ENCODE measurements at places on chromosomes 11 and 22.

DNA sequence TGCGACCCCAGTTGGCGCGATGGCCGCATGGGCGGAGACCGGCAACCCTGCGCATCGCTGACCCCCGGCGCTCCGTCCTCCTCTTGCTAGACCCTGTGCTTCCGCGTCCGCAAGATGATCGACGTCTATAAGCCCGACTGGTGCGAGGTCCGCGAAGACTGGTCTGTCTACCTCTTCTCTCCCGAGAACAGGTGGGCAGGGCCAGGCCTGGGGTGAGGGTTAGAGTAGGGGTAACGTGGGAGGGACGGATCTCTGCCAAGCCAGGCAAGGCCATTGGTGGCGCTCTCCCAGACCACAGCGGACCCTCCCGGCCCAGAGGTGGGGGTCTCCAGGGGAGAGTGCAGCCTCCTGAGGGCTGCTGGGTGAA lies 92.1 kb downstream of the CACNA1I start:
- DNase-seq = no peak

DNA sequence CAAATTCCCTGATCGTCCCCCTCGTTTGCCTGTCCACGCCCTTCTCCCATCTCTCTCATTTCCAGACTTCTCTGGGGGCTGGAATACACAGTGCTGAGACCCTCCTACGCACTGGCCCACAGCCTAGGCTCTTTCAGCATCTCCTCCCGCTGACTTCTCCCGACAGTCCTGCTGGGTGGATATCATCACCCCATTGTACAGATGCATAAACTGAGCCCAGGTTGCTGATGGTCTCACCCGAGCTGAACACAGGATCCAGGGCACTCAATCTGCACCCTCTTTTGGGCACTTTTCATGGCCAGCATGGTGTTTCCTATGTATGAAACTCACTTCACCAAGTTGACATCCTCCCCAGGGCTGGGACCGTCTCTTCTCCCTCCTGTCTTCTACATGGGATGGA lies 31.7 kb upstream of the PICK1 start:
- DNase-seq = no peak

DNA sequence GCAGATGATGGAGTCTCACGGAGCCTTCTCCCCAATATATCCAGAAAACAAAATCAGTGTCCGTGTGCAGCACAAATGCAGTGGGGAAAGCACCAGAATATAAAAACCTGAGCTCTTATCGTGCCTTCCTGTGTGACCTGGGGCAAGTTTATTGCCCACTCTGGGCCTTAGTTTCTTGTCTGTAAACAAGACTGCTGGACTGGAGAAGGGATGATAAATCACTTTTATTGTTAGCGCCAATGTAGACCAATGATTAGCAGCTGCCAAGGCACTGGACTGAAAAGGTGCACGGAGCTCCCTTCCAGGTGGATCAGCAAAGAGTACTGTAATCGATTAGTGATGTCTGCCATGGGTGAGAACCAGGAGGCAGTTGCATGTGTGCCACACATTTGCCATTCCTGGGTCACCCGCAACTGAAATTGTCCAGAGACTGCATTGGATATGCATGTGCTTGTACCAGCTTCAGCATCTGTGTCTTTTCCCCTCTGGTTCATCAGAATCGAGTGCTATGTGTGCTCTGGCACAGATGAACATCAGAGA lies 89.2 kb downstream of the TSPAN18 start:
- no peak for DNase-seq

GRCh38 chr11:75371949-75372876 lies 20.8 kb upstream of the ARRB1 start:
- no peak for DNase-seq

DNA sequence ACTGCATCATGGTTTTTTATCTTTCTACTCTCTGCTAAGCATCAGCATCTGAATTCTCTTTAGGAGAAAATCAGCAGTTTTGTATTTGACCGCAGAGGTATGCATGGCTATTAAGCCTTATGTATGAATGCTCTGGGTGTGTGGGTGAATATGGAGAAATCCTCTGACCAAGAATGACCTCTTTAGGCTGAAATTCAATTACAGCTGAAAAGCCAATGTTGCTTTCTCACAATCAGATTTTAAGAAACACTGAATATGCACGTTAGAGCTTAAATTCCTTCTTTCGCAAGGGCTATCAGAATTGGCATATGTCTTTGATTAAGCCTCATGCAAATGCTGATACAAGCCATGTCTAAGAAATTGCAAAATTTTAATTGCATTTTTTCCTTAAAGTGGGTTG lies 43.2 kb downstream of the ARHGAP42 start:
- DNase-seq = no peak

GRCh38 chr11:41954034-41954433 lies 494.6 kb upstream of the LRRC4C start:
- DNase-seq = no peak

DNA sequence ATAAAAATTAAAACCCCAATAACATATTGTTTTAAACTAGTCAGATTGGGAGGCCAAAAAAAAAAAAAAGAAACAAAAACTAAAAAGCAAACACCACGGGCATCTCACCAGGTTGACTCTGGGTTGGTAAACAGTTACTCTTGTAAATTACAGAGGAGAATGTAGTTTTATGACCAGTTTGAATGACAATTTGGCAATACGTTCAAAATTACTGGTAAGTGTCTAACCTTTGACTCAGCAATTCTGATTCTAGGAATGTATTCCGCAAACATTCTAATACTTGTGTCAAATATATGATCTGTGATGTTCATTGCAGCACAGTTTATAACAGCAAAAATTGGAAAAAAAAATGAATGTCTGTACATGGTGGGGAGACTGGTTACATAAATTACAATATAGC lies 1376.0 kb downstream of the TBC1D22A start:
- DNase-seq = no peak

- no peak for DNase-seq
Measured at GRCh38 chr22:42895541-42895981, 38.5 kb upstream of the ARFGAP3 start.

GRCh38 chr11:44363116-44363515 lies 53.2 kb upstream of the ALX4 start:
- no peak for DNase-seq

DNA sequence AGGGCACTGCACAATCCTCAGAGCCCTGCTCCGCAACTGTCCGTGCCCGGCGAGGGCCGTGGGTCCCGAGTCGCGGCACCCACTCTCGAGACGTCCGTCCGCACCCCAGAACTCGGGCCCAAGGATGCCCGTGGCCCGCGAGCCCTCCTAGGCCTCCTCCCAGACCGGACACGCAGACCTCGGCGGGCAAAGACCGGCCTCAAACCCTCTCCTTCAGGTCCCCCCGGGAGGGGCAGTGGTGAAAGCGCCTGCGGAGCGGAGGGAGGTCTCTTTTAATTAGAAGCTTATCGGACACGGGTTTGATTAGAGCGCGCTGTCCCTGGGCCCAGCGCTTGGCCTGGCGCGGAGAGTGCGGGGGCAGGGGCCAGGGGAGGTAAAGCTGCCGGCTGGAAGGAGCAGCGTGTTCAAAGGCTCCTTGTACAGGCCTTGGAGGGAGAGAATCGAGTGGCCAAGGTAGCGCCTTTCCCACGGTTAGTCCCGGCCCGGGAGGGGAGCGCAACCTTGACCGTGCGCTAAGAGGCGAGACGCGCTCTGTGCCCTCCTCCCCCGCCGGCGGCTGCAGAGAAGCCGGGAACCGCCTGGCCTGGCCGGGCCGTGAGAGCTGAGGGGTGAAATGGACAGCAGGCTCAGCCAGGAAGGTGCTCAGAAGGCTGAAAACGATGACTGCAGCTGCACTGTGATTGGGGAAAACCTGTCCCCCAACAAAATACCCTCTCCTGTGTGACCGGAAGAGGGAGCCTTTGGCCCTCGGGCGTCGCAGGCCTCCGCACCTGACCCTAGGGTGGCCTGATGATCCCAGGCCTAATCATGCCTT lies 4.6 kb downstream of the WT1 start:
- no peak for DNase-seq

GRCh38 chr11:10352921-10353550 lies 48.2 kb downstream of the ADM start:
- DNase-seq = no peak

- DNase-seq = no peak
Measured at GRCh38 chr11:65556470-65557279, 1.5 kb downstream of the LTBP3 start.

DNA sequence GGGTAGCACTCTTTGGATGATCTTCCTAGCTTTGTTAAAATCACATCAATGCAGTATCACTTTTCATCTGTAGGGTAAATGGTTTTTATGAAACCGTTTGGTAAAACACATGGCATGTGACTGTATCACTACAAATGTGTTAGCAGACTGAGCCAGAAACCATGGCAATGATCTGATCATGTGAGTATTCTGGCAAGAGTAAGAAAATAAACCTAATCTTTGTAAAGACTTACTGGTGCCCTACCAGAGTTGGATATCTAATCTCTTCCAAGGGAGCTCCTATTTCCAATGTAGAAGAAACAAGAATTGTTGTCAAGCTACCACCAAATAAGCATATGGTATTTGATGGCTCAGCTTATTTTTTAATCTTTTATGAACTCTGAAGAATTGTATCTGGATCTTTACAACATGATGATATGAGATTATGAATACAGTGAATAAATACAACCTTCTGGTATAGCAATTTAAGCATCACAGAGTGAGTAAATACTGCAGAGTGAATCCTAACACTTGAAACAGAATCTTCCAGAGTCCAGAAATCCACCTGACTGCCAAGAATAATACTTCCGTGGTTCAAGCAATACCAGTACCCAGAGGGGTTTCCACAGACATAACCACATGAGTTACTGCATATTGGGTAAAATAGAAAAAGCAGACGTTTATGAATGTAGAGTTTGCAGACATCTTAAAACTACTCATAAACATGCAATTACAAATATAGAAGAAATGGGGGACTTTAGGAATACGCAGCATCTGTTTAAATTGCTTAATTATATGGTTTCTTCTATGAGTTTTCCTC lies 238.8 kb downstream of the TTC28 start:
- DNase-seq = no peak

DNA sequence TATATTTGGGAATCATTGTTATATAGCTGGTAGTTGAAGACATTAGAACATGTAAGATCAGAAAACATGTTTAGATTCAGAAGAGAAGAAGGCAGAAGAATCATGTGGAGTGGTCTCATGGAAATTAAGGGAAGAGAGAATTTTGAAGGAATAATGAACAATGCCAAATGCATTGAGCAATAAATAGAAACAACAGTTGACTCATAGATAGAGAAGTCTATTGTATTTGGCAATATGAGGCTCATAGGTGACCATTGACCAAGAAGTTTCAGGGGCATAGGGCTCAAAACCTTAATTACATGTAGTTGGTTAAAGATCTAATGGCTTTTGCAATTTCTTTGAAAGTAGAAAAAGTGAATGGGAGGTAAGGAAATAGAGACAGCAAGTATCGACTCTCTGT lies 123.9 kb downstream of the PAX6 start:
- no peak for DNase-seq

DNA sequence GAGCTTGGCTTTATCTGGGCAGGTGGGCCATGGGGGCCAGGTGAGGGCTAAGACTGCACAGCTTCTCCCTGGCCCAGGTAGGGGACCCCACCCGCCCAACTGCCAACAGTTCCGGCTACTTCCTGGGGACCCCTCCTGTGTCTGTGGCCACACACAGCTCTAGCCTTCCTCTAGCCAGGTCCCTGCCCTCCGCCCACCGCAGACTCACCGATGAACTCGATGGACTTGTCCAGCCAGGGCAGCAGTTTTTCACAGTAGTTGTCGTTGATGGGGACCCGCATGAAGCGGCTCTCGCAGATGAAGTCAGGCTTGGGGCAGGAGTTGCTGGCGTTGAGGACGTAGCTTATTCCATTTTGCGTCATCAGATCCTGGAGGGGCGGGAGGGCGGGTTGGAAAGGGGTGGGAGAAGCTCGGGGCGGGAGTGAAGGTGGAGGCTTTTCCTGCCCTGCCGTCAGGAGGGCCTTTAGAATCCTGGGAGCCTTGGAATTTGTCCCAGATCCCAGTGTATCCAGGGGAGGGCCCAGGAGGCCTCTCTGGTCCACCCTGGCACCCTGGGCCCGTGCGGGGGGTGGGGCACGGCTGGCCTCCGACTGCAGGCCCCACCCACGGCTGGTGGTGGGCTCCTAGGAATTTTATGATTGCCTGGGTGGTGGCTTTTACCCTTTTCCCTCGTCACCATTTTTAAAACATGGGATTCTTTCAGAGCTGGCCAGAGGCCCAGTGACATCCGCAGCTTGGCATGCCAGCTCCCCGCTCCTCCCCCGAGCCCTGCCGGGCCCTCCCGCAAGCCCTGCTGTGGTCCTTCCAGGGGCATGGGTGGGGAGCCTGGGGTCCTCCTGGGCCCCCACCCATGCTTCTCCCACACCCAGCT lies 13.9 kb downstream of the DUSP8 start:
- DNase-seq = no peak

DNA sequence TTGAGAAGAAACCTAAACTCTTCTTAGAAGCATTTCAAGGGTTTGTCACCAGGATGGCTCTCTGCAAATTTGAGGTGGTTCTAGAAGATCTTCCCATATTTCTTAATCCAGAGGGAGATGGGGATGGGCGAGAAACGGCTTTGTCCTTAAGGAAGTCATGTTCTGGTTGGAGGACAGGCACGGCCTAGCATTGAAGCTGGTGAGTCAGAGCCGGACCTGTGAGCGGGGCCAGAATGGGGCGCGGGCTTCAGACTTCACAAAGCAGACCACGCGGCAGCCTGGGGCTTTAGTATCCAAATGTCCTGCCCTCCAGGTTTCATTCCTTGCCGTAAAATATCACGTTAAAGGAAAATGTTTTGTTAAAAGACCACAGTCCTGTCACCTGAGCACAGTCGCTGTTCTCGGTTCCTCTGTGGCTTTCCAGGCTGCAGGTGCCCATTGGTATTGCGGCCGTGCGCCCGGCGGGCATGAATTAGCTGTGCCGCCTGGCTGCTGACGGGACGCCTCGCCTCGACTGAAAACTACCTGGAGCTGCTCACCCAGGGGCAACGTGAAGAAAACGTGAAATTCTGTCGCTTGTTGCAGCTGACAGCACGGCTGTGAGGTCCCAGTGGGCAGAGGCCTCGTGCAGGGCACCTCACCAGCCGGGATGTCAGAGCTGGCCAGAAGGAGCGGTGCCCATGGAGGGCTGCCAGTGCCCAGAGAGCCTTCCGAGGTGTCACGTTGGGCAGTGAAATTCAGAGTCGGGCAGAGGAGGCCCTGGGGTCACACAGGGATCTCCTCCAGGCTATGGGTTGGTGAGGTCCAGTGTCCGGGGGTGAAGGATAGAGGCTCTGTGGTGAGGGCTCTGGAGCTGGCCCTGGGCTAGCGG lies 59.0 kb downstream of the LRP5 start:
- no peak for DNase-seq

GRCh38 chr11:120858740-120859139 lies 165.2 kb upstream of the TBCEL start:
- no peak for DNase-seq

- no peak for DNase-seq
Measured at GRCh38 chr22:20776624-20777405, 2.9 kb downstream of the SERPIND1 start.

DNA sequence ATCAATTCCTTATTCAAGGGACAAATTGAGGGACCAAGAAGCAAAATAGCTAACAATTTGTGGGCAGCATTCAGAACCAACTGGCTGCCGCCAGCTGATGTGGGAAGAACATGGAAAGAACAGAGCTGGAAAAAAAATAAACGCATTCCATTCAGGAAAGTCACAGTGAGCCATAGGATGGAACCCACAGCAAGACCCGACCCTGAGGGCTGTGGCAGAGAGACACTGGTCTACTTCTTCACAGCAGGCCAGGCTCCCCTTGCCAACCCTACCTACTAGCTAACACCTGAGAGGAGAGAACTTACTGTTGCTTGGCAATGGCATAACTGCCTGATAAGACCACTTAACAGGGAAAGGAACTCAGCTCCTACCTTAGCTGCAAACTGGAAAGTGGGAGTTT lies 123.5 kb upstream of the APOA1 start:
- no peak for DNase-seq

All from GOT3 (cell line).